ENCODE measurements at places on chromosomes 6 and 20. TPM values are rescaled to one million over a fixed set of nuclear protein-coding genes. Genes with fewer than 3 reads are reported as not detected.

DNA sequence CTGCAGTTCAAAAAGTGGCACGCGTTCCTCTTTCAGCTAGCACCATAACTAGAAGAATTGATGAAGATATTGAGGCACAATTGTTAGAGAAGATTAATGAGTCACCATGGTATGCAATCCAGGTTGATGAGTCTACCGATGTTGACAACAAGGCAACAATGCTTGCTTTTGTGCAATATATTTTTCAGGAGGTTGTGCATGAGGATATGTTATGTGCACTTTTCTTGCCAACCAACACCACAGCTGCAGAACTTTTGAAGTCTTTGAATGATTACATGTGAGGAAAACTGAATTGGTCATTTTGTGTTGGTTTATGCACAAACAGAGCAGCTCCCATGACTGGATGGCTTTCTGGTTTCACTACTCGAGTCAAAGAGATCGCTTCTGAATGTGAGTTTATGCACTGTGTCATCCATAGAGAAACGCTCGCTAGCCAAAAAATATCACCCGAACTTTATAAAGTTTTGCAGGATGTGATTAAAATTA, 129.3 kb upstream of the SLC24A3 start:
- H3K4me3 ChIP-seq: no peak overlapping the region
- H3K36me3 ChIP-seq: no peaks in the 10 kb centered on the region
- H3K27me3 ChIP-seq: no peaks in the 10 kb centered on the region
- no peak for DNase-seq

DNA sequence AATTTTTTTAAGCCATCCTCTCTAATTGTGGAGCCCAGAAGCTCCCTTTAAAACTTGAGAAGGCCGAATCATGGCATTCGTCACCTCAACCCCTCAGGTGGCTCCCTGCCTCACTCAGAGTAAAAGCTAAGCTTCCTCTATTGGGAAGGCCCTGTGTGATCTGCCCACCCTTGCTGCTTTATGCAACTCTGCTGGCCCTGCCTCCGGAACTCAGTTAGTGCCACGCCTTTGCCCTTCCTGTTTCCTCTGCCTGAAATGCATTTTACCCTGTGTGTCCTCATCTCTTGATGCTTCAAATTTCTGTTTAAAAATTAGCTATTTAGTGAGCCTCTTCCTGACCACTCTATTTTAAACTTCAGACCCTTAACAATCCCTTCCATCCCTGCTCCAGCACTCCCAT, 5.7 kb downstream of the PACRG start:
- H3K27me3 ChIP-seq: no peaks in the 10 kb centered on the region
- DNase-seq: no peak
- H3K27ac ChIP-seq: no peak overlapping the region
- H3K4me1 ChIP-seq: no peaks in the 10 kb centered on the region
- H3K36me3 ChIP-seq: no peaks in the 10 kb centered on the region

- no peak for DNase-seq
- H3K4me3 ChIP-seq: peak overlapping the region; percentile 56
- H3K4me1 ChIP-seq: peaks cover 12% of the 10 kb centered on the region
- H3K36me3 ChIP-seq: no peaks in the 10 kb centered on the region
- no peaks in the 10 kb centered on the region for H3K27me3 ChIP-seq
Observed at GRCh38 chr6:37222992-37223391, 34.6 kb upstream of the TBC1D22B start.

DNA sequence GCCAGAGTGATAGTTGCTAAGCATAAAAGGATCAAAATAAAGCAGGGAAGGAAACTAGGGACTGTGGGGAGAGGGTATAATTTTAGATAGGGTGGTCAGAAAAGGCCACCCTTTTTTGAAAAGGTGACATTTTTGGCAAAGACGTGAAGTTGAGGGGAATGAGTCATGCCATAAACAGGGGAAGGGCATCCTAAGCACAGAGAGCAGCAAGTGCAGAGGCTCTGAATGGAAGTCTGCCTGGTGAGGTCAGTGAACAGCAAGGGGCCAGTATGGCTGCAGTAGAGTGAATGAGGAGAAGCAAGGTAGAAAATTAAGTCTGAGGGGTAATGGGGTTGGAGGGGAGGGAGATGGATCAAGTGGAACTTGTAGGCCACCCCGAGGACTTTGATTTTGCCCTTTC, 2.4 kb downstream of the KLC4 start:
- peaks cover 20% of the 10 kb centered on the region for H3K4me1 ChIP-seq
- H3K4me3 ChIP-seq: no peak overlapping the region
- no peaks in the 10 kb centered on the region for H3K27me3 ChIP-seq

DNA sequence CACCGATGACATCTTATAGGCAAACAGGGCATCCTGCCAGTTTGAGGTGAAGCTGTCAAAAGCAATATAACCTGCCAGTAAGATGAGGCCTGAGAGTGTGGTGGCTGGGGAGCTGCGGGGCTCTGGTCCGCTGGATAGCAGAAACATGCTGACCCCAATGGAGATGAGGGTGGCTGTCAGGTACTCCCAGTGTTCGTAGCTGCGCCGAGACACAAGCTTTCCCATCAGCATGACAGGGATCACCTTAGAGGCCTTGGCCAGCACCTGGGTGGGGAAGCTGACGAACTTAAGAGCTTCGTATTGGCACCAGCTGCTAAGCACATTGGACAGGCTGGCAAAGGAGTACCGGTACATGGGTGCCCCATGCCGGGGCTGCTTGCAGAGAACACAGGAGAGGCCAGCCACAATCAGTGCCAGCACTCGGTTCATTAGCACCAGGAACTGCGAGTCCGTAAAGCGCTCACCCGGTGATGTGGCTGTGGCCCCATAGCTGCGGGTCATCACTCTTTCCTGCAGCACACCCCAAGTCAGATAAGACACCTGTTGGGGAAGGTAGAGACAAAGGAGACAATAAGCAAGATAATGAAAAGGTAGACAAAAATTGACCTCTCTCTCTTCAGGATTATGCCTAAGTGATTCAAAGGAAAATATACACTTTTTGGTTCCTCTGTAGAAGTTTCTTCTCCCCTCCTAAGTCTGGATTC, 2.1 kb downstream of the SLC35B2 start:
- H3K4me3 ChIP-seq: 0 out of 2 replicates have a peak overlapping the region, but pooled peaks have one; percentile 59
- H3K27me3 ChIP-seq: no peaks in the 10 kb centered on the region
- DNase-seq: no peak
- H3K27ac ChIP-seq: peak overlapping the region; percentile 95
- H3K36me3 ChIP-seq: peaks cover 47% of the 10 kb centered on the region

DNA sequence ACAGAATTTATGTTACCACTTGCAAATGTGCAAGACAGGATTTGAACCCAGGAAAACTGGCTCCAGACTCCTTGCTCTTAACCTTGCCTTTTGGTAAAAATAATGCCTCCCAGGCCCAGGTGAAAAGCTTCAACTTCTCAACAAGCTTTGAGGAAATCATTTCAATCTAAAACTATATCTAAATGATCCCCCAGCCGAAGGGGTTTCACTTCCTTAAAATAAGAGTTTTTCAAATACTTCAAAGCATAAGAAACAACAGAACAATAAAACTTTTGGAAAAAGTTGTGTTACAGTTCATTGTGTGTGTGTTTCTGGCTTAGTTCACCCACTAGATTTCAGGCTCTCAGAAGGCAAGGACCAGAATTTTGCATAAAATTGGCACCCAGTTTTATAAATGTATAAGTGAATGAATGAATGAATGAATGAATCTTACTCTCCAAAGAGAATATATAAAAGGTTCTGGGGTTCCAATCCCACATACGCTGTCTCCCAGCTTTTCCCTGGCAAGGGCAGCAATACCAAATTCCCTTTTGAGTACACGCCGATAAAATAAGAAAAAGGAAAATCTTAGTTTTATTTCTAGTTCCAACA, 5.4 kb downstream of the OR2H2 start:
- H3K27me3 ChIP-seq: 0 out of 2 replicates have a peak, but pooled peaks cover under 1% of the 10 kb centered on the region
- no peak overlapping the region for H3K27ac ChIP-seq
- no peaks in the 10 kb centered on the region for H3K36me3 ChIP-seq
- no peak for DNase-seq
- no peaks in the 10 kb centered on the region for H3K4me1 ChIP-seq
- no peak overlapping the region for H3K4me3 ChIP-seq

GRCh38 chr6:110777636-110778035, 37.6 kb downstream of the CDK19 start:
- H3K36me3 ChIP-seq: no peaks in the 10 kb centered on the region
- DNase-seq: no peak
- H3K27ac ChIP-seq: no peak overlapping the region
- no peaks in the 10 kb centered on the region for H3K4me1 ChIP-seq

- DNase-seq: no peak
- no peaks in the 10 kb centered on the region for H3K4me1 ChIP-seq
- no peak overlapping the region for H3K4me3 ChIP-seq
- H3K27me3 ChIP-seq: no peaks in the 10 kb centered on the region
- no peaks in the 10 kb centered on the region for H3K36me3 ChIP-seq
Observed at GRCh38 chr6:142242269-142242668, 59.5 kb upstream of the ADGRG6 start.

- no peaks in the 10 kb centered on the region for H3K4me1 ChIP-seq
- no peaks in the 10 kb centered on the region for H3K36me3 ChIP-seq
- no peaks in the 10 kb centered on the region for H3K27me3 ChIP-seq
- DNase-seq: no peak
- no peak overlapping the region for H3K4me3 ChIP-seq
Observed at GRCh38 chr6:166657531-166657930, 30.5 kb upstream of the RPS6KA2 start.

- H3K4me1 ChIP-seq: no peaks in the 10 kb centered on the region
- no peak for DNase-seq
- no peak overlapping the region for H3K27ac ChIP-seq
- no peak overlapping the region for H3K4me3 ChIP-seq
Observed at GRCh38 chr6:151616091-151616513, 122.3 kb downstream of the CCDC170 start.

DNA sequence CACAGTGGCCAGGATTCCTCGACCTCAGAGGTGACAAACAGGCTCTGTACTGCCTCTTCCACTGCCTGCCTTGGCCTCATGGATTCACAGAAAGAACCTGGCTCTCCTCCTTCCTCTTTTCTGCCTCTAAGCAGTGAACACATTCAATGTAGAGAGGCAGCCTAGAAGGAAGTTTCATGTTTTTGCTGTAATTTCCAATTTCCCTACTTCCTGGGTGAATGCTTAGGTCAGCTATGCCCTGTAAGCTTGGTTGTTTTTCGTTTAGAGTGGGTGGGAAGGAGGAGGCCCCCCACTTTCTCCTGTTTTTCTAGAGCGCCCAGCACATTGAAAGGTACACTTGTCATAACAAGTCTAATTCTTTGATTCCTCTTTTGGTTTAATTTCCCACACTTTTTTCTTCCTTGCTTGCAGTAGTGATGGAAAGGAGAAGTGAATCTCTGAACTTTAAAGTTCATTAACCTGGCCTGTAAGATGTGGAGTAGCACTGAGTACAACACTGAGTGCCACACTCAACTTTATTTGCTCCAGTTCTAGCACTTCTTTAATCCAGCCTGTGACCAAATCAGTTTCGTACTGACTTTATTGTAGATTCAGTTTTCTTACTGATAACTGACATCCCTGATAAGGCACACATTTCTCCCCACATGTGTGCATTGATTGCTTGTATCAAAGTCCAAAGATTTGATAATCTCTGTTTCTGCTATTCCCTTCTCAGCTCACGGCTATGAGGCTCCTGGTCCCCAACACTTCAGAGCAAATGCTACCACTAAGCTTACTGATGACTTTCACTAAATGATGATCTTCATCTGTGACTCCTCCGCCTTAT, 100.0 kb upstream of the MAN1A1 start:
- no peak for DNase-seq
- H3K27me3 ChIP-seq: no peaks in the 10 kb centered on the region
- H3K4me3 ChIP-seq: no peak overlapping the region
- no peaks in the 10 kb centered on the region for H3K36me3 ChIP-seq
- peaks cover 12% of the 10 kb centered on the region for H3K4me1 ChIP-seq

DNA sequence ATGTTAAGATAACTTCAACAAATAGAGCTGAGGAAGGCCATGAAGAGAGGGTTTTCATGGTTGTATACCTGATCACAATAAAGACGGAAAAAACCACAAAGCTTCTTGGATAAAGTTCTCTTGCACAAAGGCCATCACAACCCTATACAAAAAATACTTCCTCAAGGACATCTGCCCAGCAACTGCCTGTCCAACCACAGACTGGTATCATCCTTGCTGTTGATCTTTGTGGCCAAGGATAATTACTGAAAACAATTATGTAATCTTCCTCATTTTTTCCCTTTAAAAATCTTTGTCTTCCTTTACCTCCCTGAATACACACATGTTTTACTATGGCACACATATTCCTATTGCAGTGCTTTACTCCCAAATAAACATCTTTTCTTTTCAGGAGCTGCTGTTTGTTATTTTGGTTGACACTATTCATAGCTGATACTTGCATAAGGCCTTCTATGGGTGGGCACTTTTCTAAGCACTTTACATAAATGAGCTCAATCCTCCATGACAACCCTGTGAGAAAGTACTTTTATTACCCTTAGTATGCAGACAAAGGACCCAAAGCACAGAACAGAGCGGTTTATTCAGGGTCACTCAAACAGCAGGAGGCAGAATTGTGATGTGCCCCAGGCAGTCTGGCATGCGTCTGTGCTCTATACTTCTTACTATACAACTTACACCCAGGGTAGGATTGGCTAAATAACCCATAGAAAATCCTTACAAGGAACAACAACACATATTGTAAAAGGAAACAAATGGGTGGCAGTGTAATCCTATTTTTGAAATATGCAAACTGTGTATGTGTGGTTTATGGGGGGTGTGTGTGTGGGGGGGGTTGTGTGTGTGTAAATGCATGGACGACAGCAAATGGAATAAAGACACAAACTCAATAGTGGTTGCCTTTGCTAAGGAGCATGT, 35.1 kb downstream of the SNRNP48 start:
- no peak for DNase-seq
- no peaks in the 10 kb centered on the region for H3K36me3 ChIP-seq
- H3K27me3 ChIP-seq: no peaks in the 10 kb centered on the region
- no peaks in the 10 kb centered on the region for H3K4me1 ChIP-seq
- H3K4me3 ChIP-seq: no peak overlapping the region
- H3K27ac ChIP-seq: no peak overlapping the region

DNA sequence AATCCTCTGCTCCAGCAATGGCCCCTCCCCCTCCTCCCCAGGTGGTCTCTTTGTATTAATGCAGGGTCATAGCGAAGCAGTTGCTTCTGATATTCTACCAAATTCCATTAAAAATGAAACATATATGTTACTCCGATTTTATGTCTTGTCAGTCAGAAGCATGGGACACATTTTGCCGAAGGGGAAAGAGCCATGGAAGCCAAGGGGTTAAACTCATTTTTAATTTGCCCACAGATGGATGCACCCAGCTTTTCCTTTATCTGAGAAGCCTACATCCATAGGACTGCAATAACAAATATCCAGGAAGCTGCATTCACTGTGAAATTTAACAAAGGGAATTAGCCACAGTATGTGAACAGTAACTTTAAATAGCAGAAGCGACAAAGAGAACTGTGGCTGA, 688.2 kb downstream of the QKI start:
- DNase-seq: no peak
- no peaks in the 10 kb centered on the region for H3K36me3 ChIP-seq
- no peaks in the 10 kb centered on the region for H3K4me1 ChIP-seq
- H3K4me3 ChIP-seq: no peak overlapping the region

GRCh38 chr20:36275441-36276189, 30.5 kb upstream of the DLGAP4 start:
- H3K4me3 ChIP-seq: no peak overlapping the region
- no peak for DNase-seq
- no peaks in the 10 kb centered on the region for H3K27me3 ChIP-seq
- H3K4me1 ChIP-seq: no peaks in the 10 kb centered on the region
- H3K27ac ChIP-seq: no peak overlapping the region

The SIRPG gene
- not detected for total RNA-seq

The CYB5R4 gene
- 24.0 TPM for total RNA-seq

The ZBTB12 gene
- 10.3 TPM for total RNA-seq

The VGLL2 gene
- not detected for total RNA-seq

Data from HCT116 (cell line).